ENCODE measurements at places on chromosomes 5 and 9. TPM values are rescaled to one million over a fixed set of nuclear protein-coding genes. Genes with fewer than 3 reads are reported as not detected.
A peak's percentile ranks its signal among the peaks of the same experiment; 100 is the strongest.

- H3K36me3 ChIP-seq = no peaks in the 10 kb centered on the region
- H3K4me1 ChIP-seq = no peaks in the 10 kb centered on the region
- no peak overlapping the region for H3K4me3 ChIP-seq
- H3K27me3 ChIP-seq = no peaks in the 10 kb centered on the region
- no peak overlapping the region for H3K27ac ChIP-seq
These were observed 840.2 kb upstream of the C9orf72 start for GRCh38 chr9:28413471-28413870.

DNA sequence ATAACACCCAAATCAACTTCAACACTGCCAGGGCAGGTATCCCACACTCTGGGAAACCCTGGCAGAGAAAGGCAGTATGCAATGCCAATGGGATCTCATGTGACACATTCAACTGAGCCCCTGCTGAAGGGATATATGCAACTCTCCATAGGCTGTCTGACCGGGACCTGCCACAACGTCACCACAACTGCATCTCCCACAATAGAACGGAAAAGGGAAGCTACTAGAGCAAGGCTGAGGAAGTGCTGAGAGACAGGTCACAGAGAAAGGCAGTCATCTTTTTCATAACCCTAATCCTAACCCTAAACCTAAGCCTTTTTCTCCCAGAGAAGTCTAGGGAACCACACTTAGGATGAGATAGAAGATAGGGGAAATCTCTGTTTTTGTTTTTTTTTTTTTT, 345.9 kb upstream of the CD180 start:
- H3K27me3 ChIP-seq = no peaks in the 10 kb centered on the region
- no peak for DNase-seq
- no peak overlapping the region for H3K4me3 ChIP-seq
- H3K4me1 ChIP-seq = peaks cover 4% of the 10 kb centered on the region

DNA sequence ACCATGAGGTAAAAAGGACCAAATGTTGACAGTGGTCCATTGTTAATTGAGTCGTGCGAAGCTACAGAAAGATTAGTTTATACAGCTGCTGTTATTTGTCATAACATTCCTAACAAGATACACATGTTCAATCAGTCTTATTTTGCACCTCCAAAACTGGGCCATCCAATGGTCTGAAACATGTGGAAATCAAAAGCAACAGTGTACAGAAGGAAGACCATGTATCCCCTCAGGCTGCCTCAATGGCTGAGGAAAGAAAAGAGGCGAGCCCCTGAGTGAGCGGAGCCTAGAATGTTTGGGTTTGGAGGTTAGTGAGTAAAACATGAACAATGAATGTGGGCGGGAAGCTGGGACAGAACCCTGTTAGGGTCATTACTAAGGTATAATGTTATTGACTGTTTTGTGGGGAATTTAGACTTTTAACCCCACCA, 35.6 kb downstream of the NFIB start:
- H3K27me3 ChIP-seq = no peaks in the 10 kb centered on the region
- H3K36me3 ChIP-seq = peaks cover 3% of the 10 kb centered on the region
- H3K4me3 ChIP-seq = no peak overlapping the region
- peak overlapping the region; percentile 42 for H3K27ac ChIP-seq
- H3K4me1 ChIP-seq = peaks cover 34% of the 10 kb centered on the region

DNA sequence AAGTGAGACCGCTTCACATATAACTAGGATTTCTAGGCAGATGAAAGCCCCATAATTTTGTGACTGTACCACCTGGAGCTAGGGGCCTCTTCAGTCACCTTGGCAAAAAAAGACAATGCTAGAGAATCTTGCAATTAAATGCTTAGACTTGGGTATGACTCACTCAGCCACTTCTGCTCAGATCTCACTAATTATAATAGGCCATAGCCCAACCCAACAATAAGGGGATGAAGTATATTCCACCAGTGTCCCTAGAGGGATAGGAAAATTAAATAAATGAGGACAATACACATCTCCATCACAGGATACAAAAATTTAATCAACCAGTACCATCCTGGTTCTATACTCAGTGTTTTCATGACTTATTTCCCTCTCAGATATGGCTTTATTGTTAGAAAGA, 1079.9 kb upstream of the C9orf72 start:
- H3K27ac ChIP-seq = no peak overlapping the region
- no peak for DNase-seq
- no peaks in the 10 kb centered on the region for H3K36me3 ChIP-seq
- H3K27me3 ChIP-seq = no peaks in the 10 kb centered on the region
- H3K4me1 ChIP-seq = no peaks in the 10 kb centered on the region

DNA sequence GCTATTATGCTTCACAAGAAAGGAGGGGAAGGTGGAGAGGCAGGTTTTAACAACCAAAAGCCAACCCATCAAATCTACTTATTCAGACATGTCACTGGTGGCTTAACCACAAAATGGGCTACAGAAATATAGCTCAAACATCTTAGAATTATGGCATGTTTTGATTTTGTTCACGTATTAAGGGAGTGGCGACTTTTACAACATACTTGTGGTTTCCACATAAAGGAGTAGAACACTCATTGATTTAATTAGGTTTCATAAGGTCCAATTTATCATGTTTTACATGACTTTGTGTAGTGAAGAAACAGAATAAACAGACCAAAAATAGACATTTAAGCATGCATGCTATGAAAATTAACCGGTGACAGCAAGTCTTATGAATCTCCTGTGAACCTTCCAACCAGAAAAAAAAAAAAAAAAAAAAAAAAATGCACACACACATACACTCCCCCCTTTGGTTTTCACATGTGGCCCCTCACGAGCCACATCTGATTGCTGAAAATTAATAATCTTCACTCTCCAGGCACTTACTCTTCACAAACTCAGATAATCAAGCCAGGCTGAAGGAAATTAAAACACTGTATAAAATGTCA, 5.4 kb downstream of the ZNF608 start:
- H3K27ac ChIP-seq = no peak overlapping the region
- no peaks in the 10 kb centered on the region for H3K36me3 ChIP-seq
- H3K27me3 ChIP-seq = no peaks in the 10 kb centered on the region
- H3K4me3 ChIP-seq = no peak overlapping the region
- peaks cover 35% of the 10 kb centered on the region for H3K4me1 ChIP-seq
- DNase-seq = no peak

Gene LMBRD2
- 9.9 TPM for polyA plus RNA-seq

Measured in muscle of leg (tissue), 16 donors.